ENCODE measurements at places on chromosomes 5 and 9. TPM values are rescaled to one million over a fixed set of nuclear protein-coding genes. Genes with fewer than 3 reads are reported as not detected.
A peak's percentile ranks its signal among the peaks of the same experiment; 100 is the strongest.

DNA sequence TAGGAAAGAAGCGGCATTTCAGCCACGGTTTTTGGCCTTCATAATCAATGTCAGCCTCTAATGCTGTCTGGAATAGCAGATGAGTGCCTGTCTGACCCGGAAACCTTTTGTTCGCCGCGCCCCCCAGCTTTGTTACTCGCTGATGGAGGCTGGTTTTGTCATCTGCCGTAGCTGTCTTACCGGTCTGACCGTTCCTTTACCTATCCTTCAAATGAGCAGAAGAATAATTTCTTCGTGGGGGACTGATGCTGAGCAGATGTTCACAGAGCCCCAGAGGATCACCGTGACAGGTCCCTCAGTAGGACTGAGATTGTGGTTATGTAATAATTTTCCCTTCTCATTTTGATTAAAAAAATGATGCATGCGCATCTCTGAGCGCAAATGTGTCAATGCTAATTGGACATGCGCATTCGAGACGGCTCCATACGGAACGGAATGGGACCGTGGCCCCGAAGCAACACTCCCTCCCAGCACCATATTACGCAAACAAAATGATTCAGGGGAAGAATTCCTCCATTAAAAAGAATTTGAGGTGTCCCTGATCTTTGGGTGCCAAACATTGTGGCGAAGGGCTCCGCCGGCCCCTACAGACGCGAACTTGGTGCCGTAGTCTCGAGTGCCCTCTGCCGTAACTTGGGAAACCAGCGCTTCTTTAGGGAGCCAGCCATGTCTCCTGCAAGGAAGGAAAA, 27.6 kb downstream of the TLX3 start:
- DNase-seq, result peak; percentile 47

GRCh38 chr5:134085411-134085810, 29.1 kb upstream of the TCF7 start:
- no peak for DNase-seq

PHYKPL gene
- total RNA-seq, result 11.8 TPM

- no peak for DNase-seq
These were observed 394.2 kb downstream of the MLLT3 start for GRCh38 chr9:20228096-20228495.

RETREG1 gene
- 0.60 TPM for total RNA-seq

DNA sequence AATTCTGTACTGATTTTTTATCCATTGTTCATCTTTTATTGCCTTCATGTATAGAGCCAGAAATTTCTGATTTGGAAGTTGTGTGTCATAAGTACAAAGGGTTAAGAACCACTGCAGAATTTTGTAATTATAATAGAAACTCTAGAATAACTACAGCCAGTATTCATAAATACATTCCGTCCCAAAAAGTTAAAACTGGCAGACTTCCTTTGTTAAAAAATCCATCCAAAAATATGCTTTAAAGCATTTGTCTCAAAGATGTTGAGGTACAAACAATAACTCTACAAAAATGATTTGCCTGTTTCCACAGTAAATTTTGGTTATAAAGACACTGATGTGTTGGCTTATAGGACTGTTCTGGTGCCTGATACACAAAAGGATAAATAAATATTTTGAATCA, 436.6 kb downstream of the DTWD2 start:
- DNase-seq, result no peak

DNA sequence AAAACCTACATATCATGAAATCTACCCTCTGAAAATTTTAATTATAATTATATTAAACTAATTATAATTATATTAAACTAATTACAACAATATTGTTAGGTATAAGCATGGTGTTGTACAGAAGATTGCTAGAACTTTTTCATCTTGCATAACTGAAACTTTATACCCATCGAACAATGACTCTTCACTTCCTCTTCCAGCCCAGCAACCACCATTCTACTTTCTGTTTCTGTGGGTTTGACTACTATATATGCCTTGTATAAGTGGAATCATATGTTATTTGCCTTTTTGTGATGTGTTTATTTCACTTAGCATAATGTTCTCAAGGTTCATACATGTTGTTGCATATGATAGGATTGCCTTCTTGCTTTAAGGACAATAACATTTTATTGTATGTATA, 274.2 kb upstream of the CCNH start:
- DNase-seq, result peak; percentile 3

ZNF483 gene
- not detected for total RNA-seq

DNA sequence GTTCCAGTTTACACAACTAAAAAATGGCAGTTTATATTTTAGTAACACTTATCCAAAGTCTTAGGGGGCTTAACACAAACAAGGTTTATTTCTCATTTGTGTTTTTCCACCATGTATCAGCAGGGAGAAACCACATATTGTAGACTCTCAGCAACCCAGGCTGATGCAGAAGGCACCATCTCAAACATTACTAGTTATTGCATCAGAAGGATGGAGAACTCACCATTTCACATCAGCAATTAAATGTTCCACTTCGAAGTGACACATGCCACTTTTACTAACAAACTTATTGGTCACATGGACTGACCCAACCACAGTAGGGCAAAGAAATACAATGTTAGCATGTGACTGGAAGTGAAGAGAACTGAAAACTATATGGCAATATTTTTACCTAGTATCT, 22.5 kb upstream of the SMC2 start:
- DNase-seq, result no peak

GRCh38 chr5:99034336-99034735, 105.5 kb upstream of the CHD1 start:
- no peak for DNase-seq

NXNL2 gene
- total RNA-seq, result 0.77 TPM

DNA sequence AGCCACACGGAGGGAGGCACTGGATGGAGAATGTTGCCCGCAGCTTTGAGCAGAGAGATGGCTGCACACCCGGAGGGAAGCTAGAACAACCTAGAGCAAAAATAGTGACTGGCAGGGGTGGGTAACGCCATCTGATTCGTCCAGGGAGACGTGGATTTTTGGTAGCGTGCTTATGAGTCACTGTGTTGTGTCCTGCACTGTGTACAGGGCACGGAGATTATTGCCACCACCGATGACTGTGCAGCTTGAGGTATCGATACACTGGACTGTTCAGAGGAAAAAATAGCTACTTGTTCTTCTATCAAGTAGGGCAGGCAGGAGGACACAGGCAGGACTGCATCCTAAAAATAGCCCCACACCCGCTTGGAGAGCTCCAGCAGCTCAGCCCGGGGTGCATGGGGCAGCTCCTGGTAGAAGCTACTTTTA, 6.0 kb downstream of the UBE2QL1 start:
- no peak for DNase-seq

- DNase-seq, result peak; percentile 65
These were observed 136.7 kb downstream of the CD180 start for GRCh38 chr5:67059744-67060490.

DNA sequence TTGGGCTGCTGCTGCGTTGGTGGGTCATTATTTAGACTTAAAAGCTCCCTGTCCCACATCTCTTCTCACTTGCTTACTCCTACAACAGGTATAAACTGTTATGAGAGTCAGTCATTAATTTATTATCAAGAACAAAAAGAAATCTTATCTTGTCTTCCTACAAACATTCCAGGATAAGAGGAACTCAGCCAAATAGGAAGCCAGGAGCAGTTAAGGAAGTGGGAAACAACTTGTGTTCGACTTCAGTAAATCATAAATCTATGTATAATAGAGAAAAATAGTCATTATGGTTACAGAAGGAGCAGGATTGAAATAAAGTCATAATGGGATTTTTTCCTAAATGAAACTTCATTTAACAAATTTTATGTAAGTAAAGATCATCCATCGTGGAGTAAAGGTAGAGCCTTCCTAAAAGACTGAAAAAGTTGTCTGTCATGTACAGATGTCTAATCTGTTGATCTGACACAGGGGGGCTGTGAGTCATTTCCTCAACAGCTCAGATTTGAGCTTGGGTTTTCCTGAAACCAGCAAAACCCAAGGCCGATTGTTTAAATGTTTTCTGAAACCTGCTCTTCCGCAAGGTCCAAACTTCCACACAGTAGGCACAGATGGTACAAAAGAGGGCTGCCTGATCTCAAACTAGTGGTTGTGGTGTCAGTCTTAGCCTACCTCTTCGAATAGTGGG, 25.3 kb upstream of the LRRTM2 start:
- peak; percentile 87 for DNase-seq

DNA sequence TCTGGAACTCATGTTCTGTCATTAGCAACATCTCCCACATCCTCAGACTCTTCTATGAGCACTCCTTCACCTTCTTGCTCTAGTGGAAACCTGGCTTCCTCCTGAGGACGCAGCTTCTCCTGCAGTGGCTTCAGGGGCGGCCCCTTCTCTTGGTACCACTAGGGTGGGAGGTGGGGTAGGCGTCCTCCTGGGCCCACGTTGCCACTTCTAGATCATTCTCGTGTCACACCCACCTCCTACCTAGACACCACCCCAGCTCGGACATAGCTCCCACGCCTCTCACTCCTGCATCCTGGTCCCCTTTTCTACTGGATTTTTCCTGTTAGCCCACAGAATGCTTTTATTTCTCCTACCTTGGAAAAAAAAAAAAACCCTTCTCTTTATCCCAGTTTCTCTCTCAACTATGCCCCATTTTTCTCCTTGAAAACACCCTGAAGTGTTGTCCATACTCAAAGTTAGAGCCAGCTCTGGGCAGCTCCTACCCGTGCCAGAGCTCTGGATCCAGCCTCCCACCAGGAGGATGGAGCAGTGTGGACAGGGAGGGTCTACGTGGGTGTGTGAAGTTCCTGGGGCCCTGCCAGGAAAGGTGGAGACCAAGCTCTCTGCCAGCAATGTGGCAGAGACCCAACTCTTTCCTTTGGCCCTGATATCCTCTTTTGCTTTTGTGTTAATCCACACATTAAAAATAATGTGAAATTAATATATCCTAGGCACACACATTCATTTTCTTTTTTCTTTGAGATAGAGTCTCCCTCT, 179.2 kb downstream of the HSPA4 start:
- no peak for DNase-seq

- DNase-seq, result no peak
These were observed 65.6 kb downstream of the GPR21 start for GRCh38 chr9:123099042-123099441.

- no peak for DNase-seq
These were observed 4.8 kb downstream of the IRF1 start for GRCh38 chr5:132485641-132486317.

SPATA31D4 gene
- total RNA-seq, result not detected

NOXA1 gene
- 0.10 TPM for total RNA-seq

GRCh38 chr9:26746357-26747072, 146.1 kb downstream of the CAAP1 start:
- peak; percentile 73 for DNase-seq

DNA sequence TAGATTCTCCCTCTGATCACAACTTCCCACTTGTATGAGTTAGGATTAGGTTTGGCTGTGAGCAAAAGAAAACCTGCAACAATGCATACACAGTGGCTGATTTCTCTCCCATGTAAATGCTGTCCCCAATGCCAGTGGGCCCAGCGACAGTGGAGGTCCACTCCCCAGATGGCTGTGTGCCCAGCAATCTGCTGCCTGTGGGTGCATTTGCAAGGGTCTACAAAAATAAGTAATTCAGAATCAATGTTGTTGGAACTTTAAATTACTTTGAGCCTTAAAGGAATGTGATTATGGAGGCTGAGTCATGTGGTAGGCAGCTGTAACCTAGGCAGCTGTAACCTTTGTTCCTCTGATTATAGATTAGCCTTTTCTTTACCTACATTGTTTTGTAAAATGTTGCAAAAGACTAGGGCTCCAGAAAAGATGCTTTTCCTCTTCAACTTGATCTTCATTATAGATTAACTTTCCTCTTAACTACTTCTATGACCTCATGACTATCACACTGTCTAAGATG, 14.2 kb upstream of the MXD3 start:
- no peak for DNase-seq

DNA sequence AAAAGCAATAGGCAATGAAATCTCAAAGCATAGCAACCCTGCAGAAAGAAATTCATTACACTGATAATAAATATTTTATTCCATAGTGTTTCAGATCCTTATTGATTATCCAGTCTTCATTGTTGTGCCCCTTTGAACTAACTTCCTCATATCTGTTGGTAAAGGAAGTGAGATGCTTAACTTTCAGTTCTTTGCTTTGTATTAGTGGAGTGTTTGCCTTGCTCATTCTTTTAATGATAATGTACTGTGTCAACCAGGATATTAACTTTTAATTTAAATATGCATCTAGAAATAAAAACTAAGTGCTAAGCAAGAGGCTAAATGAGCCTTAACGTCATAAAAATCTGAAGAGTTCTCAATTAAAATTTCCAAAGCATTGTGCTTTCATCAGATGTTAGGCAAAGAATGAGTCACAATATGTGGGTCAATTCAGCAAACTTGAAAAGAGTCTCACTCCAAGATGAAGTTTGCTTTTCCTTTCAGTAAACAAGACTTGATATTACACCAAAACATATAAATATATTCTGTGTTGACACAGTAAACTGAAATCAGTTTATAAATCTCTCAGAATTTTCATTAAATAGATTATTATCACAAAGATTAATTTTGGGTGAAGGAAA, 105.9 kb downstream of the GIN1 start:
- DNase-seq, result no peak

GRCh38 chr5:74822288-74822687, 43.9 kb downstream of the FAM169A start:
- no peak for DNase-seq

DNA sequence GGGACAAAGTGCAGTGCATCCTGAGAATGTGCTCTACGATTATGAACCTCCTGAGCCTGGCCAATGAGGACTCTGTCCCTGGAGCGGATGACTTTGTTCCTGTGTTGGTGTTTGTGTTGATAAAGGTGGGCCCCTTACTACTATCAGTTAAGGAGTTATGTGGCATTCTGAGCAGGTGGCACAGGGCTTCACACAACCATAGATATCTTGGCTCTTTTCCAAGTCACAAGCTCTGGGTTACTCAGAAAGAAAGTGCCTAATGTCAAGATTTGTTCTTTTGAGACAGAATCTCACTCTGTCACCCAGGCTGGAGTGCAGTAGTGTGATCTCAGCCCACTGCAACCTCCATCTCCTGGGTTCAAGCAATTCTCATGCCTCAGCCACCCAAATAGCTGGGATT, 99.0 kb downstream of the GAPVD1 start:
- no peak for DNase-seq

GRCh38 chr9:132077881-132078698, 1.6 kb downstream of the MED27 start:
- DNase-seq, result peak; percentile 81

DNA sequence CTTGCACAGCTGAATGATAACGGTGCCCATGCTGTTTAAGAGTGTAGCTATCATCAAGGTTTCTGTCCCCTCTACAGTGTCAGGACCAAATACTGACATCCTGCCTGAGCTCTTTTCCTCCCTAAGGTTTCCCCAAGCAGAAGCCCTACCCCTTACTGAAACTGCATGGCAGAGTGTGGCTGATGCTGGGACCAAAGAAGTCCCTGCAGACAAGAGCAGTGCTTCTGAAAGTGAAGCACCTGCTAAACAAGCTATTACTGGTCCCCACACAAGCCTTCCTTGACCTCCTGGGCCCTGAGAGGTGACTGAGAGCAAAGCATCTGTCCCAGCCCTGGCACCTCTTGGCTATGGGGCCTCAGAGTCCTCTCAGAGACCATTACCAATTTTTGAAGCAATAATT, 56.1 kb downstream of the CFAP90 start:
- no peak for DNase-seq

SLC45A2 gene
- total RNA-seq, result not detected

SPAAR gene
- total RNA-seq, result 0.23 TPM

ADAMTS2 gene
- total RNA-seq, result 0.43 TPM

- no peak for DNase-seq
These were observed 3.0 kb upstream of the TUBB4B start for GRCh38 chr9:137237759-137238726.

All from HT1080 (cell line).